Right hindlimb (tissue), 1 donor: ENCODE measurements at places on chromosomes 1 and 21.
A peak's percentile ranks its signal among the peaks of the same experiment; 100 is the strongest.

- DNase-seq: no peak
Observed at GRCh38 chr1:232622378-232622777, 7.6 kb downstream of the SIPA1L2 start.

DNA sequence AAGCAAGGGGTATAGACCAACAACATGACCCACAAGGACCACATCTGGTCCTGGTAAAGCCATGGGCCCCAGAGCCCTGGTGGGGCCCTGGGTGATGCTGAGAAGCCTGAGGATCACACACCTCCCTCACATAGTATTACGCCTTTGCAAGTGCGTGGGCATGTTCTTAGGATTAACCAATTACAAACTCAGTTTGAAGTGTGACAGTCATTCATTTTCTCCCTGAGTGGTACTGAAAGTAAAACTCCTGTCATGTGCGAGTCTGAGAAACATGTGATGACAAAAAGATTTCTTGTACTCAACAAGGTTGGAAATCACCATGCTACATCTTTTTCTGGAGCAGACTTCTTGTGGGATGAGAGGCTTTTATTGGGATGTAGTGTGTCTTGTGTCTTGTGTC is 315.3 kb upstream of the DUSP10 start:
- no peak for DNase-seq

DNA sequence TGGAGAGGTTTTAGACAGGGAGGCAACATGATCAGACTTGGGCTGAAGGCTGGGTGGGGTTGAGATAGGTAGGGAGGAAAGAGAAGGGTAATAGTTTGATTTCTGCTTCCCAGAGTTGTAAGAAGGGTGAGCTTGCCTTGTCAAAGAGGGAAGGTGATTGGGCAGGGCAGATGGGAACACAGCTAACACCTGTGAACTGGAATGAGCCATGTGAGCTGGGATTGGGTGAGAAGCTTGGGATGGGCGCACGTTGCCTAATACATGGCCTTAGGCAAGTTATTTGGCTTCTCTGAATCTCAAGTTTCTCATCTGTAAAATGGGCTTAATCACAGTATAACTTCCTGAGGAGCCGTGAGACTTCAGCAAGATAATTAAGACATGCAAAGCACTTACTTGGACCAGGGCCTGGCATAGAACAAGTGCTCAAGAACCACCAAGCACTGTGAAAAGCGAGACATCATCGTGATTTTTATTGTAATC is 33.8 kb upstream of the ID3 start:
- no peak for DNase-seq

DNA sequence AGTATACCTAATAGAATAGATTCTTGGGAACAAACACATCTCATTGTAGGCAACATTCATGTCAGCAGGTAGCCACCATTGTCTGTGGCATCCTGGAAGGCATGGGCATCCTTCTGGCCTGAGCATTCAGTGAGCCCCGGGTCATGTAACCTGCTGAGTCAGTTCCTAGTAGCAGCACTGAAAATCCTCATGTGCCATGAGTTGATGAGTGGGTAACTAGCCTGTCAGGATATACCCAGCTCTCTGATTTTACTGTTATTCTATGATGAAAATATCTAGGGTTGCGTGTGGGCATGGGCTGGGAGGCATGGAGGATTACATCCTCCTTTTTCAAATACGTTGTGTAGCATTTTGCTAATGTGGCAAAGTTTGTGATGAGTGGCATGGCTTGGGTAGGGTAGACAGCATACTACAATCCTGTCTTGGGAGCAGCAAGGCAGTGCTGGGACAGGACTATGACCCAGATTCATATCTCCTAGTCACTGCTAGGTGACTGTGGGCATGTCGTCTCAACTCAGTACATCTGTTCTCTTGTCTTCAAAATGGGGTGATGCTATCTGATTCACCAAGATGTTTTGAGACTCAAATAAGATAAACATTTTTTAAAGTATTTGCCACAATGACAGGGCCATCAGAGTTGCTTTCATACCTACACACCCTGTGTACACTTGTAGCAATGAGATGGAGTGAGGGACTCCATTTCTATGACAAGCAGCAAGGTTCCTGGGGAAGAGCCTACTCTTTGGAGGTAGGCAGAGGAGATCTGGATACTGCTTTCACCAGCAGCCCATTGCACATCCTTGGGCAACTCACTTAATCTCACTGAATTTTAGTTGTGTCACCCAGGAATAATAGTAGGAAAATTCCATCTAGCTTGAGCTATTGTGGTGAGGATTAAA is 62.5 kb downstream of the CD58 start:
- no peak for DNase-seq

DNA sequence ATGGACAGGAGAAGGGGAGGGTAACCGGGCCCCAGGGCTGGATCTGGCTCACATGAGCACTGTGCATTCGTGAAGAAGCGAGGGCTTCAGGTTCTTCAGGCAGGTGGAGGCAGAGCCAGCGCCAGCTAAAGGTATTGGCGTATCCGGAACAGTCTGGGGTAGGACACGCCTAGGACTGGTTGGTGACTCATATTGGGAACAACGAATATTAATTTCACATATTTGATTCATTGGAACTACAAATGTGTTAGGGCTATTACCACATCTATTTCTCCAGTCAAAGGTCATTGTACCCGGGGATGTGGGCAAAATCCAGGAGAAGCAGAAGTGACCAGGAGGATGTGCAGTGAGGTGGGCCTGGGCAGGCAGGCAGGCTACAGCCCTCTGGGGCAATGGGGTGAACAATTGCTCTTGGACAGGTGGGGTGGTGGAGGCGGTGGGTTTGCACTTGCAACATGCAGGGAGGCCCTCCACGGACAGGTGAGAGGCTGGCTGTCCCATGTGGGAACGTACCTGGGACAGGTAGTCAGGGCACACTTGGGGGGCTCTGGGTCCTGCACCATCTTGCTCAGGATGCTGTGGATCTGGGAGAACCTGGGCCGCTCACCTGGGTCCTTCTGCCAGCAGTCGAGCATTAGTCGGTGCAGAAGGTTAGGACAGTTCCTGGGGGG is 26.7 kb downstream of the CDCA8 start:
- no peak for DNase-seq

GRCh38 chr1:236830560-236830959 is 35.5 kb downstream of the MTR start:
- DNase-seq: no peak

- DNase-seq: no peak
Observed at GRCh38 chr1:32372149-32372756, 9.9 kb downstream of the TSSK3 start.

GRCh38 chr1:212635141-212635631 is 26.6 kb downstream of the ATF3 start:
- DNase-seq: peak; percentile 77

DNA sequence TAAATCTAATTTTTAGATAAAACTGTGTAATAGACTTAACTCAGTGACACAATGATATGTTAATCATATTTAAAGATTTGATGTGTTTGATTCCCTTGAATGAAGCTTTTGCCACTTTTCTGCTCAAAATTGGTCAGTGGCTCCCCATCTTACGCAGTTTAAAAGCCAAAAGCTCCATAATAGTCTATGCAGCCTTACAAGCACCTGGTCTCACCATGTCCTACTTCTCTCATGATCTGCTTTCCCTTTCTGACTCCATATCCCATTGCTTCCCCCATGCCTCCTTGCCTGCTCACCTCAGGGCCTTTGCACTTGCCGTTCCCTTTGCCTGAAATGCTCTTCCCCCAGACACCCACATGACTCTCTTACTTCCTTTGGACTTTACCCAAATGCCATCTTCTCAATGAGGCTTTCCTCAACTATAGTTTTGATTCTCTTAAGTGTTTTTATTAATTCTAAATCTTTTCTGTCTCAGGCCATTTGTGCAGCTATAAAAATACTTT is 1.9 kb downstream of the ZBTB8A start:
- DNase-seq: no peak
